ENCODE measurements at places on chromosomes 7 and 10.

DNA sequence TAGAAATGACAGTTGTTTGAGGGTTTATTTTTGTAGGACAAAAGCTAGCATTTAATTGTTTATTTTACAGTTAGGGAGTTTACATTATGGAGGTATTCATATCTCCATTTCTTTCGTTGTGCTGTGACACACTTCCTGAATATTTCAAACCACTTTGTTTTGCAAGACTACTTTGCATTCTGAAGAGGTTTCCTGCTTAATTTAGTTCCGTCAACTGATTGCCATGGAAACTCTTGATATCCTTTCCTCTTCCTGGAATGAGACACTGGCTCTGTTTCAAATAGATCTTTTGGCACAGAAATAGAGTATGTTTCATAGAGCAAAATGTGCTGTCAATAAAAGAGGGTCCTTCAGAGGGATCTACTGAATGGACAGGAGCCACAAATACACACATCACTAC, 159.5 kb upstream of the AGR3 start:
- peak; percentile 28 for DNase-seq

- no peak for DNase-seq
These were observed 297.5 kb downstream of the HTR7 start for GRCh38 chr10:90560331-90560730.

- DNase-seq, result no peak
These were observed 134.1 kb downstream of the ZNF438 start for GRCh38 chr10:30897547-30897946.

- DNase-seq, result no peak
These were observed 44.2 kb downstream of the BLNK start for GRCh38 chr10:96227206-96227605.

DNA sequence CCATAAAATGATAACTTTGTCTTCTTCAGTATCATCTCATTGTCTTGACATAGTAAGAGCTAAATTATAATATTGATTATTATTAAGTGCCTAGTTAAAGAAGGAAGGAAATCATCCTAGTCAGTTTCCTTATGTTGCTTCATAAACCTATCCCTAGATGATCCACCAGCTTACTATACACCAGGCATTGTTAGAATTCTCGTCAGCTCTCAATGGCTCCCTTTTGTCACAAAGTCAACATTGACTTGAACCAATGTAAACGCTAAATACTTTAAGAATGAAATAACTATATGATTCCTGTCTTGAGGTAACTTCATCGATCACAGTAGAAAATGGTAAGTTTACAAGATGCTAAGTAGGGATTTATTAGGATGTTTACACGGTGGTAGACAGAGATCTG, 1162.9 kb downstream of the CNTNAP2 start:
- no peak for DNase-seq

DNA sequence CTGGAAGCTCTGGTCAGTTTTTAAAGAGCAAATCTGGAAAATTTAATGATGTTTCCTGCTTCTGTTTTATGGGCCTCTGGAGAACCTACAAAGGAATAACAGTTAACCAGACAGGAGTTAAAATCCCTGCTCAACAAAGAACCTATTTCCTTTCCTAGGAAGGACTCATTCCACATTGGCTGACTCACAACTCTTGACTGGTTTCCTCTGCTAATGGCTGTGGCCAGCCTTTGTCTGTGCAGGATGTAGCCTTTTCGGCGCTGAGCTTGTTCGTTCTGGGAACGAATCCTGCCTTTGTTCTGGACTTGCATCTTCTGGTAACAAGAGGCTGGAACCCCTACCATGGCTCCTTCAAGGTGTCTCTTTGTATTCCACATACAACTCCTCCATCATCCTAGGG, 112.8 kb upstream of the PDCD4 start:
- no peak for DNase-seq
